ENCODE measurements at places on chromosomes 5 and 9.

DNA sequence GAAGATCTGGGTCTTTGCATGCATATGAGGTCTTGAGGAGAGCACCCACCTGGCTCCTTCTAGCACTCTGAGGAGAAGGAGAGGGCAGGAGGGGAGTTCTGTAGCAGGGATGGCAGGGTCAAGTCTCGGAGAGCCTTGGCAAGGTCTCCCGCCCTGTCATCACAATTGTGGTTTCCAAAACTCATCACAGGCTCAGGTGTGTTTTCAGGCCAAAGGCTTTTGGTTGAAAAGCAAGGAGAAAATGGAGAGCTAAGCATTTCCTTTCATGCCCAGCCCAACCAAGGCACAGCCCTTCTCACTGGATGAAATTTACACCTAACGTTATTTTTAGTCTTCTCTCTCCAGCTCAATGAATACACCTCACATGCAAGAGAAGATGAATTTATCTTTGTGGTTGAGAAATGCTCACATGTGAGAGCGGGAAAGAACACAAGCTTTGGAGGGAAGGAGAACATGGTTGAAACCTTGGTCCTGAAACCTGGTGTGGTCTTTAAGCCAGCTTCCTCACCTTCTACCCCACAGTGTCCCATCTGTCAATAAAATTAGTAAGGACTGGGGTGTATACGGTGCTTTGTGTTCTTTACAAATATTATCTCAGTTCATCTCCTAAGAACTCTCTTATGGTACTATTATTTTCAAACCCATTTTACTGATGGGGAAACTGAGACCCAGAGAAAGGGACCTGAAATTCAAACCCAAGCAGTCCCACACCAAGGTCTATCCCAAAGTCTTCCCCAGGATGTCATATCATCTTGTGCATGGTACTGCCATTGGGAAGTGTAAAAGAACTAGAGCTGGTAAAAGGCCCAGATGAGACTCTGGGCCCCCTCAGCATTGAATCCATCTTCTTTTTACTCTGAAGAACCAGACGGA, 47.8 kb upstream of the CPEB4 start:
- DNase-seq, result no peak

- DNase-seq, result no peak
Observed at GRCh38 chr9:83247732-83248131, 184.8 kb upstream of the RASEF start.

DNA sequence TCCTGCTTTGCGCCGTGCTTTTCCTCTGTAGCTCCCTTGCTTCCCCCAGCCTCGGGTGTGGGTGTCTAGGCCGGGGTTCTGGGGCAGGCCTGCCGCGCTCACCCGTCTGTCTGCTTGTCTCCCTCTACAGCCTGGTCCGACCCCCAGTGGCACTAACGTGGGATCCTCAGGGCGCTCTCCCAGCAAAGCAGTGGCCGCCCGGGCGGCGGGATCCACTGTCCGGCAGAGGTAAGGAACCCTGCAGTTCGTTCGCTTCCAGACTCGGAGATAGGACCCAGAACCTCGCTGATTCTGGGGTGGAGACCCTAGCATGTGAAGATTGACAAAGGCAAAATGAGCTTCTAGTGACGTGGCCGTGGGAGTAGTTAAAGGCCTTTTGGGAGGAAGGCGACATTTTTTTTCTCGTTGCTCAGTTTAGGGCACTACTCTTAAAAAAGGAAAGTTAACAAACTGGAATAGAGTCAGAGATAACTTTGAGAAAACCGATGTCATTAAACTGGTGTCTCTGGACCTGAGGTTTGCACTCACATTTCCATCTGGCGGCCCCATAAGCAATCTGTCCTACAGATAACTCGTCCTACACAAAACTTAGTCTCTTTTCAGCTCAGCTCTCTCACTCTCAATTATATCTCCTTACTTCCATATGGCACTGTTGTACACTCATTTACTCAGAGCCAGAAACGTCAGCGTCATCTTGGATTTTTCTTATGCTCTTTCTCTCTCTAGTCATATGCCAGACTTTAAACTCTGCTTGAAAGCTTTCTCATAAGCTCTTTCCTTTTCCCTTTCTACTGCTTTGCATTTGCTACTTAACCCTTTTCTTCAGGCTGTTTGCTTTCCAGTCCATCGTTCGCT, 561 bp downstream of the SEC61B start:
- DNase-seq, result no peak

- no peak for DNase-seq
Observed at GRCh38 chr9:130845254-130845653, 10.2 kb downstream of the ABL1 start.
